Occipital lobe (tissue), 3 donors: ENCODE measurements at places on chromosomes 12 and 14.

DNA sequence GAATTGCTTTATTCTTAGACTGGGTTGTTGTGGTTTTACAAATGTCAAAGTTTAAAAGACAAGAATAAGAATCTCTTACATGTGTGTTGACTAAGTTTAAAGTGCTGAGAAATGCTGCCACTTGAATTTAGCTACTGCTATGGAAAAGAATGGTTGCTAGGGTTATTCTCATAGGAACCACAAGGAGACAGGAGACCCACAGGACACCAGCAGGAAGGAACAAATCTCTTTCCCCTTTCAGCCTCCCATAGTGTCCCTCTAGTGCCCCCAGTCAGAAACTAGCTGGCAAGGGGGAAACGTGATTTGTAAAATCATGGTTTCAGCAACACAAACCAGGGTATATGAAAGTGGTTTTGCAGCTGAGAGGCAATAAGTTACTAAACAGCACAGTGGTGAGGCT is 102.7 kb downstream of the ST8SIA1 start:
- DNase-seq = no peak

DNA sequence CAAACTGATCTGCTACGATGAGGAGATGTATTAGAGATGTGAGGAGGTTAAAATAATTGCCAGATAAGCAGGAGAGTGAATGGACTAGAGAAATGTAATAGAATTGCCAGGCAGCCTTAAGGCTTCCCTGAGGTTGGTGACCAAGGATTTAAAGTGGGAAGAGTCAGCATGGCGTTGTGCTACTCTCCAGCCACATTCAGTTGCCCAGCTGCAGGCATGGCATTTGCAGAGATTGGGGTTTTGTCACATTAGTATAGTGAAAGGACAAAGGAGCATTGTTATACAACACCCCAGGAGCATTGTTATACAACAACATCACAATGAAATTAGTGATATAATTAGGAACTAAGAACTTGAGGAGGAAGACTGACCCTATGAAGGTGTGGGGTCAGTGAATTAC is 31.7 kb downstream of the MARK3 start:
- DNase-seq = peak; percentile 13

GRCh38 chr12:9066183-9066623 is 49.5 kb downstream of the A2M start:
- DNase-seq = no peak

DNA sequence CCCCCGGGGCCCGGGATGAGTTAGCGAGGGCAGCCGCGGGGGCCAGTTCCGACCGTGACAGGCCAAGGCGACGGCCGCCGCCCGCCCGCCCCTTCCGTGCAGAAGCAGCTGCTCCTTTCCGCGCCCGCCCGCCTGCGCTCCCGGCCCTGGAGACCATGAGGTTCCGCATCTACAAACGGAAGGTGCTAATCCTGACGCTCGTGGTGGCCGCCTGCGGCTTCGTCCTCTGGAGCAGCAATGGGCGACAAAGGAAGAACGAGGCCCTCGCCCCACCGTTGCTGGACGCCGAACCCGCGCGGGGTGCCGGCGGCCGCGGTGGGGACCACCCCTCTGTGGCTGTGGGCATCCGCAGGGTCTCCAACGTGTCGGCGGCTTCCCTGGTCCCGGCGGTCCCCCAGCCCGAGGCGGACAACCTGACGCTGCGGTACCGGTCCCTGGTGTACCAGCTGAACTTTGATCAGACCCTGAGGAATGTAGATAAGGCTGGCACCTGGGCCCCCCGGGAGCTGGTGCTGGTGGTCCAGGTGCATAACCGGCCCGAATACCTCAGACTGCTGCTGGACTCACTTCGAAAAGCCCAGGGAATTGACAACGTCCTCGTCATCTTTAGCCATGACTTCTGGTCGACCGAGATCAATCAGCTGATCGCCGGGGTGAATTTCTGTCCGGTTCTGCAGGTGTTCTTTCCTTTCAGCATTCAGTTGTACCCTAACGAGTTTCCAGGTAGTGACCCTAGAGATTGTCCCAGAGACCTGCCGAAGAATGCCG is 699 bp downstream of the MGAT2 start:
- peak; percentile 49 for DNase-seq

DNA sequence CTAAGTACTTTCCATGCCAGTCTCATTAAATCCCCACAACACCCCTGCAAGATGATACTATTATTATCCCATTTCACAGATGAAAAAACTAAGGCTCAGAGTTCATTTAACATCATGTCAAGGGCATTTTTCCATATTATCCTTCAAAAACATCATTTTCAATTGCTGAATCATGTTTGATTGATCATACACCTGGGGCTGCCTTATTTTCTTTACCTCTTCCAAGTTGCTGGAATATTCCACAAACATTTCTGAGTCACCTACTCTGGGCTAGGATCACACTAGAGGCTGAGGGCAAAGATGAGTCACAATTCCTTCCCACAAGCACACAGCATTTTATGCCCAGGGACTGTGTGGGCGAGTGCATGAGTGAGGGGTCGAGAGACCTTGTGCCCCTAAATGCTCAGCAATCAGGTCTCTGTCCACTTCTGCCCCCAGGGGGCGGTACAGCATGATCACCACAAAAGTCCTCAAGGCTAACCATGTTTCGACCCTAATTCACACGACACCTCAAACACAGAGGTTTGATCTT is 14.1 kb upstream of the TMEM119 start:
- no peak for DNase-seq

- DNase-seq = no peak
These were observed 1.1 kb downstream of the GCH1 start for GRCh38 chr14:54901380-54902142.
